NCI-H2171 treated with DMSO at 0.1 percent for 48 hours (cell line): ENCODE measurements at places on chromosomes 13 and 19.

DNA sequence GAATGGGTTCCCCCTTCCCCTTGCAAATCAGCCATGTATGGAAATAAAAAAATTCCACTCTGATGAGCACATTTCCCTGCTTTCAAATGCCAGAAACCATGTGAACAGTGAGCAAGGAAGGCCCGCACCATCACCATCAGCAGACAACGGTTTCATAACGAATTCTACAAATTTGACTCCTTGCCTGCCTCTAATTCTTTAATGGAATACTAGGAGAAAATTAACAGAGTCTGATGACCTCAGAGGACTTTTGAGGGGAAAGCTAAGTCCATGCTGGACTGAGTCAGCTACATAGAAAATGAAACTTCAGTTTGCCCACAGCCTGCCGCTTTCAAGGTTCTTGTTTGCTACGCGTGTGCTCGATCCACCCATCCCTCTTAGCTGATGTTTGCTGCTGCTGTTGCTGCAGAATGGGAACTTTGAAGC, 46.7 kb upstream of the KL start:
- DNase-seq, result no peak

DNA sequence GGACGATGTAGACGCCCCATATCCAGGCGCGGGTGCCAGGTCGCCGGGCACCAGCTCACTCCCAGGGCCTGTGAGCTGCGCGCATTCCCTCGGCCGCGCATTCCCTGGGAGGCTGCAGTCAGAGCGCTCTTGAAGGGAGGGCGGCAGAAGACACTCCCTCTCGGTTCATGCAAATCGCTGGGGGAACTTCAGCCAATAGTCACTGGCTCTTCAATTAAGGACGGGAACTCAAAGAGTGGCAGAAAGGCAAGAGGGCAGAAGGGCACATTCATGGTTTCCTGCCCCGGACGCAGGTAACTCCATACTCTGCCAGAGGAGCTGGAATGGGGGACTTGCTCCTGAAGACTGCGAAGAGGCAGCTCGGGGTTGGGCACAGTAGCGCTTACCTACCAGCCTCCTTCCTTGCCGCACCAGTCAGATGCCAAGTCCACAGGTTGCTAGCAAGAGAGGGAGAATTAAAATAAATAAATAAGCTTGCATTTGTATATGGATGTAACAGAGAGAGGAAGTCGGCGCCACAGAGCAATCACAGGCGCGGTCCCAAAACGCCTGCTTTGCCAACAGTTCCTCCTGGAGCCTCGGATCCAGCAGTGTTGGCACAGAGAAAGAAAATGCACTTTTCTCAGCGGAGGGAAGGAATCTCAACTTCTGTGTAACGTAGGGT, 459 bp downstream of the PCDH20 start:
- DNase-seq, result peak; percentile 63

GRCh38 chr13:98399756-98400155, 177.2 kb downstream of the STK24 start:
- no peak for DNase-seq

DNA sequence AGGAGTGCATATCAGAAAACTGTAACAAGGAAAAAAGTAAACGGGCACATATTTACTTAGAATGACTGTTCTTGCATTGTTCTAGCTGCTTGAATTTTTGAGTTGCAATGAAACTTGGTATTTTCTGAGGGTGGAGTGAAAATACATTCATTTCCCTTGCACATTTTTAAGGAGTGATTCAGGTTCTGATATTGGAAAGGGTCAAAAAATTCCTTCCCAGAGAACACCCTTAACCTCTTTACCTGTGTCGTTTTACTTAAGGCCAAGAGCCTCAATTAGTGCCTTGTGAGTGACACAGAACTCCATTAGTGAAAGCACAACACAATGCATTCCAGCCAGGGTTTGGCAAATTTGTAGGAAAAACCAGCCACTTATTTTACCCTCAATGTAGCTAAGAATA, 2.3 kb downstream of the ITGBL1 start:
- no peak for DNase-seq

DNA sequence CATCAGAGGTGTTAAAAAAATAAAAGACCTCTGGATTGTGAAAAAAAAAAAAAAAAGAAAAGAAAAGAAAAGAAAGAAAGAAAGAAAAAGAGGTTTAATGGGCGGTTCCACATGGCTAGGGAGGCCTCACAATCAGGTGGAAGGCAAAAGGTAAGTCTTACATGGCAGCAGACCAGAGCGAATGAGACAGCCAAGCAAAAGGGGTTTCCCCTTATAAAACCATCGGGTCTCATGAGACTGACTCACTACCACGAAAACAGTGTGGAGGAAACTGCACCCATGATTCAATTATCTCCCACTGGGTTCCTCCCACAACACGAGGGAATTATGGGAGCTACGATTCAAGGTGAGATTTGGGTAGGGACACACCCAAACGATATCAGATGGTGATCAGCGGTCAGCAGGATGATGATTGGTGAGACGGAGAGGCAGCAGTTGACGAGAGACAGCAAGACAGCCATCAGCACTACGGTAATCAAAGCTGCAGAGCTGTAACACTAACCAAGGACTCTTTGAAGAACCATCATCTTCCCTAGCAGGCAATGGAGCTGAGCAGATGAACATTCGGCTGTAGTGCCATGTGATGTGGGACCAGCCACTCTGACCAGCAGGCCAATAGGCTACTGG, 3.9 kb upstream of the CD209 start:
- DNase-seq, result no peak

GRCh38 chr19:35144259-35144599, 1.2 kb downstream of the FXYD7 start:
- DNase-seq, result no peak

- no peak for DNase-seq
Observed at GRCh38 chr13:77349365-77349764, 22.5 kb upstream of the MYCBP2 start.

DNA sequence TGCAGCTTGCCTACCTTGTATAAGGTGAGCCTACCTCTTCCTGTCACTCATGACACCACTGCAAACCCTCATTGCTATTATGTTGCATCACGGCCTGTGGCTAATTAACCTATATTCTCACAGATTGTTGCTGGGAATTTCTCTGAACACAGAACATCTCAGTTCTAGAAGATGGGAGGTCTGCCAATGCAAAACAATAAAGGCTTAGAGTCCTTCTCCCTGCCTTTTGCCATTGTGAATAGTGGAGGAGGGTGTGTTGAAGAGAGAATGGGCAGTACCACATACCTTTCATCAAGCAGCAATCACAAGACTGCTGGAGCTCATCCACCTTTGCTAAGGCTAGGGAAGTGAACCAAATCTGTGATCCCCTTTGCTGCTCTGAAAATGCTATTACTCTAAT, 34.4 kb downstream of the WDFY2 start:
- no peak for DNase-seq

DNA sequence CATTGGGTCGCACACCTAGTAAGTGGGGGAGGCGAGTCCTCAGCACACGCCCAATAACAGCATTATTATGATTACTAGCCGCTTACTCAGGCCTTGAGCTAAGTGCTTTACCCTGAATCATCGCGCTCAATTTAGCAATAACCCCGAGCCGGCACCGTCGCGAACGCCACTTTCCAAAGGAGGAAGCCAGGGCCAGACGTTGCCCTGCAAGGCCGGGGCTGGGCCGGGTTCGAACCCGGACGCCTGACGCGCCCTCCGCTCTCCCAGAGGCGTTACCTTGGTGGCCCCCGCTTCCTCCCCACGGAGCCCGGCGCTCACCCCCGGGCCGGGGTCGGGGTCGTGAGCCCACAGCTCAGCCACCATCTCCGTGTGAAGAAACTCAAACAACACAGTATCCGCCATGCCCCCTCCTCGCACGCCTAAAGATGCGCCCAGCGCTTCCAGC, at the start of gene TRAPPC6A:
Gene TRAPPC6A, minus strand, starts transcription at position 421 of the 445 bp plus-strand sequence. Its CDS starts 19 bp downstream, at position 402.
- DNase-seq, result peak; percentile 72

- no peak for DNase-seq
Observed at GRCh38 chr13:71213252-71213821, 653.7 kb downstream of the DACH1 start.

DNA sequence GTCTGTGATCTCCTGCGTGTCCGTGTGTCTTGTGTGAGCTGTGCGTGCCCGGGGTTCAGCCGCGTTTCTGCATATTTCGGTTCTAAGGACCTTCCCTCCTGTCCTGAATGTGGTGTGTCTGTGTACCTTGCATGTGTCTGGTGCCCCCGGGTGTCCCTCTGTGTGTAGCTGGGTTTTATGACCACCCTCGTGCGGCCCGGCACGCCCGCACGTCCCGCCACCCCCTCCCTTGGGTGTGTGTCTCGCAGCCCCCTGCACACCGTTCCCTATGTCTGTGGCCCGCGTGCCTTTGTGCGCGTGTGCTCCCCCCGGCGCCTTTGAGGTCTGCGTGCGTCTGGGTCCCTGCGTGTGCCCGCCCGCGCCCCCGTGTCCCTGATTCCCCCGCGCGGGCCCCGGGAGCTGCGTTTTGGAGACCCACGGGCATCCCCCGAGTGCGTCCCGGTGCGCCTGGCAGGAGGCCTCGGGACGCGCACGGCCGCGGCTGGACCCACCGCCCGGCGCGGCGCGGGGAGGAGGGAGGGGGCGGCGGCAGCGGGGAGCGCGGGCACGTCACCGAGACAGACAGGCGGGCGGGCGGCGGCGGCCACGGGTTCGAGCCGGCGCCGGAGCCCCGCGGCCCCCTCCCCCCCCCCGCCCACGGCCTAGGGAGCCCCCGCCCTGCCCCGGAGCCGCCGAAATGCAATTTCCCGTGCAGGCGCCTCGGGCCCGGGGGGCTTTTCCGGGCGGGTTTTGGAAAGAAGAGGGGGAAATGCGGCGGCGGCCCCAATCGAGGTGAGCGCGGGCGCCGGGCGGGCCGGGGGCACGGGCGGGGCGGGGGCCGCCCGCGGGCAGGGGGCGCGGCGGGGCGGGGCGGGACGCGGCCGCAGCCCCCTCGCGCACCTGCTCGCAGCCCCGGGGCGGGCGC, 12.0 kb upstream of the NANOS3 start:
- peak; percentile 64 for DNase-seq
